ENCODE measurements at places on chromosomes 16 and 17. TPM values are rescaled to one million over a fixed set of nuclear protein-coding genes. Genes with fewer than 3 reads are reported as not detected.

The CCL16 gene
- not detected for total RNA-seq

The MPP3 gene
- 6.0 TPM for total RNA-seq

The PRAC1 gene
- total RNA-seq, result not detected

The TP53 gene
- total RNA-seq, result 66.6 TPM

The TLCD3B gene
- 0.13 TPM for total RNA-seq

The PPP1R27 gene
- not detected for total RNA-seq

The KRT33B gene
- total RNA-seq, result not detected

The EFNB3 gene
- total RNA-seq, result 3.8 TPM

The GRB7 gene
- 31.8 TPM for total RNA-seq

The ASB16 gene
- 0.51 TPM for total RNA-seq

The ORC6 gene
- 2.8 TPM for total RNA-seq

The FOXF1 gene
- 0.13 TPM for total RNA-seq

The AANAT gene
- 0.25 TPM for total RNA-seq

The CTRB1 gene
- not detected for total RNA-seq

The VPS25 gene
- total RNA-seq, result 129 TPM

The SLC12A3 gene
- total RNA-seq, result not detected

The MYLK3 gene
- 0.13 TPM for total RNA-seq

The SERPINF2 gene
- total RNA-seq, result 48.9 TPM

The SDR42E1 gene
- 5.5 TPM for total RNA-seq

The TBC1D26 gene
- under 0.01 TPM for total RNA-seq

The RFWD3 gene
- 50.0 TPM for total RNA-seq

The C17orf50 gene
- total RNA-seq, result not detected

The KCNJ18 gene
- total RNA-seq, result not detected

The KRTAP4-6 gene
- not detected for total RNA-seq

The SLFN14 gene
- not detected for total RNA-seq

The KRT31 gene
- total RNA-seq, result not detected

The PMM2 gene
- 18.4 TPM for total RNA-seq

The SLC5A2 gene
- total RNA-seq, result 0.63 TPM

The ZFP90 gene
- 26.2 TPM for total RNA-seq

The ZNF624 gene
- 3.9 TPM for total RNA-seq

The PMP22 gene
- 29.9 TPM for total RNA-seq

The CACNA1G gene
- 0.38 TPM for total RNA-seq

The MPV17L gene
- 3.3 TPM for total RNA-seq

The PRSS21 gene
- total RNA-seq, result 1.6 TPM

The CCL4L2 gene
- total RNA-seq, result not detected

The CCDC200 gene
- total RNA-seq, result not detected

The MT4 gene
- not detected for total RNA-seq

The KRTAP4-4 gene
- not detected for total RNA-seq

The KRTAP17-1 gene
- 0.33 TPM for total RNA-seq

The HS3ST6 gene
- total RNA-seq, result not detected

The CCL2 gene
- 5.4 TPM for total RNA-seq

The OR1F1 gene
- not detected for total RNA-seq

The ITGAD gene
- not detected for total RNA-seq

The ABCA10 gene
- under 0.01 TPM for total RNA-seq

The KRT20 gene
- total RNA-seq, result under 0.01 TPM

The FA2H gene
- 1.1 TPM for total RNA-seq

The IGF2BP1 gene
- total RNA-seq, result 13.0 TPM

The SDR42E2 gene
- total RNA-seq, result not detected

The PPY gene
- not detected for total RNA-seq

The RAD51D gene
- 9.1 TPM for total RNA-seq

The NPIPA7 gene
- 4.4 TPM for total RNA-seq

The PNMT gene
- total RNA-seq, result 1.4 TPM

The CCT6B gene
- total RNA-seq, result 0.38 TPM
